ENCODE measurements at places on chromosomes 5 and 9.

DNA sequence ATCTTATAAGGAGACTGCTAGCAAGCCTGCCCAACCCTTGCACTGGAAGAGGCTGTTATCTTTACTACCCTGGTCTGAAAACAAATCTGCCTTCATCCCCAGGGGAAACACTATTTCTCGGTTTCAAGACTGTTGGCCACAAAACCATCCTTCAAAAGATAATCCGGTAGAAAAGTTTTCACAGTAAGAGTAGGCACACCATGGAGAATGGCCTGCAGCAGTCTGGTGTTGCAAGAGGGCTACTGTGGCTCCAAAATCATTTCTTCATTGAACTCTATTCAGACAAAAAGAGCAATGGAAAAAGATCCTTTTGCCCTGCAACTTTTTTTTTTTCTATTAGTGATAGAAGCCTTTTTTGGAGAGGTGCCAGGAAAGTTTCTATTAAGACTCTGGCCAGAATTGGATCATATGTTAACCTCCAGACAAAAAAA is 163.9 kb downstream of the ARHGEF28 start:
- DNase-seq: no peak

DNA sequence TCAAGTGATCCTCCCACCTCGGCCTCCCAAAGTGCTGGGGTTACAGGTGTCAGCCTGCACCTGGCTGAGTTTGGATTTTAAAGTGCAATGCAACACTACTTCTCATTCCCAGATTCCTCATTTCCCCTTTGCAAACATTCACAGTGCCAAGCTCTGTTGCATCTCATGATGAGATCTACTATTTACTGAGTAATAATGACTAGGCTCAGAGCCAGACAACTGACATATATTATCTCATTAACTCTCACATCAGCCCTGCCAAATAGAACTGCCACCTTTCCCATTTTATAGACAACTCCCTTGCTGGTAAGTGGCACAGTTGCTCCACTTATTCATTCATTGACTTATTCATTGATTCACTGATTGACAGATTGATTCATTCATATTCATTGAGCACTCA is 7.0 kb downstream of the PDE6A start:
- no peak for DNase-seq

DNA sequence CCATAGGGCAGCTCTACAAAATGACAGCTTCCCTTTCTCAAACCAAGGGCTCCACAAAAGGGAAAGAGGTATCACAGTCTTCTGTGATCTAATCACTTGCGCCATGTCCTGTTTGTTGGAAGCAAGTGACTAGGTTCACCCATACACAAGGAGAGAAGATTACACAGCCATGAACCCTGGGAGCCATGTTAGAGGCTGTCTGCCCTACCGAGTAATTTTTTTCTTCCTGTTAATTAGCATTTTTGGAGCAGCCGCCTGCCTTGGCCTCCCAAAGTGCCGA is 33.2 kb upstream of the GOLPH3 start:
- DNase-seq: no peak

DNA sequence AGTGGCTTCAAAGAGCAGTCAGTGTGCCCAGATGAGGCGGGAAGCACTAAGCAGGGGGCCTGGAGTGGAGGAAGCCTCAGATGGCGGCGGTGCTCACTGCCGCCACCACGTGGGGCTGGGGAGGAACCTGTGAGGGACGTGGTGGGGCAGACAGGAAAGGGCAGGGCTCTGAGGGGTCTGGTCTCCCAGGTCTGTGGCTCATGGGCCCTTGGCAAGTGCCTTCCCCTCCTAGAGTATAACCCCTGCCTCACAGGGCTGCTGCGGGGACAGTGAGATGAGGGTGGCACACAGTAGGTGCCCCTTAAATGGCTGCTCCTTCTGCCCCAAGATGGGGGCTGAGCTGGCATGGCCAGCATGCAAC is 26.6 kb downstream of the NR5A1 start:
- peak; percentile 76 for DNase-seq

GRCh38 chr5:154395407-154396106 is 50.2 kb upstream of the SAP30L start:
- no peak for DNase-seq

DNA sequence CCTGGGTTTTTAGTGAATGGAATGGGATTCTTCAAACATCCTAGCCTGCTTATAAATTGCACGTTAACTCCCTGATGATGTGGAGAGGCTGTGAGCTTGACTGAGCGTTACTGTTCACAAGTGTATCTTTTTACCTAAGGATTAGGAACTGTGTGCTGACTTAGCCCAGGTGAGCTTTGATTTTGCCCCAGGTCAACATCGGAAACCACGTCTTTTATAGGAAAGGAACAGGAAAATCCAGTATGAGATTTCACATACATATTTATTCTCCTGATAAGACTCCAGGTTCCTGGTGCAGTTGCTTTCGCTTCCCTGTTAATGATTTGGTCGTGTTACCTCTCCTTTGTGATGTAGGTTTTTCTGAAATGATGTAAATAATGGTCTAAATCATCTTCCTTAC is 103.2 kb upstream of the BASP1 start:
- DNase-seq: no peak

DNA sequence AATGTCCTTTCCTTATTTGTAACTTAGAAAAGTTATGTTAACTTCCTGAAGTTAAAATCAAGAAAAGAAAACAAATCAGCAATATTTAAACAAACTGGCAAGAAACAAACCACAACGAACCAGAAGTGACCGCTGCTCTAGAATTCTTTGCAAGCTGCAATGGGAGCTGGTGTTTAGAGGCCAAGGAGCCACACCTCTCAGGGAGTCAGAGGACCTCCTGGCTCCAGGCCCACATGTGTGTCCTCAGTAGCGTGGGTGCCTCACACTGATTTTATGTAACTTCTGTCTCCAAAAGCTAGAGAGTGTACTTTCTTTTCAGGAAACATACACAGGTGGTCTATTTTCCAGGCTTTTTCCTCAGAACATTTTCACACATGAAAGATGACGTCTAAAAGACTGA is 100.4 kb downstream of the IRX2 start:
- DNase-seq: peak; percentile 11

DNA sequence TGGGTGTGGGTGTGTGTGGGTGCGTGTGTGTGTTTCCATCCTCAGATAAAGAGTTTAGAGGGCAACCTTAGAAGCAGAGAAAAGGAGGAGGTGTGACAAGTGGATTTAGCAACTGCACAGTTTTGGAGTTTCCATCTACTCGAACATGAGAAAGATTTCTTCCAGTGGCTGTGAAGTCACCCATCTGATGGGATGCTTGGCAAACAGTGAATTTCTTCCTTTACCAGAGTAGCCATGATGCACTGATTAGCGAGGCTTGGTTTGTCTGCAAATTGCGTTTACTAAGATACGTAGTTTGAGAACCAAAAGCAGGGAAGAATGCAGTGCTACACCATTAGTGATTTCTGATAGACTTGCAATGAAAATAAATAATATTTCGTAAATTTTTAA is 791 bp upstream of the STARD4 start:
- no peak for DNase-seq

DNA sequence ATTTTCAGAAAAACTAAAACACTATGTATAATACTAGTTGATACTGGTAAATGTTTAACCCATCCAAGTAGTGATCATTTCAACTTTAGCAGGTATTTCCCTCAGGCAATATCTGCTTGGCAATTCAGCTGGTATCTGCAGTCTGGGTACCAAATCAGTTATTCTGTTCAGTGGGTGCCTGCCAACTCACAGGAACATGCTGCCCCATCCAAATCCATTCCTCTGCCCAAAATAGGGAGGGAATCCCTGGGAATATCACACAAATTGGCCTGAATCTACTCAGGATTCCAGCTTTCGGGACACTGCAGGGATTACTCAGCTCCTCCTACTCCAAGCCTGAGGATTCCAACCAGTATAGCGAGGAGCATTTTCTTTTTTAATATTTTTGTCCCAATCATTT is 61.7 kb upstream of the PDE4D start:
- DNase-seq: no peak

DNA sequence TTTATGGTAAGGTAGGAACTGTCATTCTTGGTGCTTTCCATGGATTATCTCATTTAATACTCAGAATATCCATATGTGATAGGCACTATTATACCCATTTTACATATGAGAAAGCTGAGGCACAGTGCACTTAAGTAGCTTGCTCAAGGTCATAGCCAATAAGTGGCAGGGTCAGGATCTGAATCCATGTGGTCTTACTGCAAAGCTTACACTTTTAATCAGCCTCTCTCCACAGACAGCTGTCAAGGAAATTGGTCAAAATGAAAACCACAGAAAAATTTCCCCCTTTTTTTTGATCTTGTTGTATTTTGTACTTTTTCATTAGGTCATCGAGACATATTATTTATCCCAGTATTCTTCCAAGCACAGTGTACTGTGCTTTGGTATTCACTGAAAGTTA is 78.5 kb downstream of the ERCC6L2 start:
- no peak for DNase-seq

- DNase-seq: peak; percentile 63
These were observed 560.0 kb downstream of the BRINP1 start for GRCh38 chr9:118809160-118809625.

GRCh38 chr9:98778711-98779530 is 17.4 kb downstream of the ANKS6 start:
- DNase-seq: no peak

DNA sequence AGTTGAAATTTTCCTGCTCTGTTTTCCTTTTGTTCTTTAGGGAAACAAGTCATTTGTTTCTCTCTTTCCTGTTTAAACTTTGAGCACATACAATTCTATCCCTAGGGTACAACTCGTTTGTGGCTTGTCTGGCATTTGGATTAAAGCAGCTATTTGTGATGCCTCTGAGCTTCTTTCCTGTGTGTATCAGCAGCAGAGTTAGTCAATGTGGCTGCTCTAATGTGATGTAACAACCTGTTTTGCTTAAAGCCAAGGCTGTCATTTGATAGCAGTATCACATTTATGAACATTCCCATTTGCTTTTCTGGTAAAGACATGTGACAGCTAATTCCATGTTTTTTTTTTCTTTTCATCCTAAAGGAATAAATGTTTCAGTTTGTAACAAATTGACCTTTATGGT is 314.3 kb upstream of the CHD1 start:
- DNase-seq: no peak

GRCh38 chr5:169763376-169764017 is 126.4 kb downstream of the DOCK2 start:
- DNase-seq: no peak

DNA sequence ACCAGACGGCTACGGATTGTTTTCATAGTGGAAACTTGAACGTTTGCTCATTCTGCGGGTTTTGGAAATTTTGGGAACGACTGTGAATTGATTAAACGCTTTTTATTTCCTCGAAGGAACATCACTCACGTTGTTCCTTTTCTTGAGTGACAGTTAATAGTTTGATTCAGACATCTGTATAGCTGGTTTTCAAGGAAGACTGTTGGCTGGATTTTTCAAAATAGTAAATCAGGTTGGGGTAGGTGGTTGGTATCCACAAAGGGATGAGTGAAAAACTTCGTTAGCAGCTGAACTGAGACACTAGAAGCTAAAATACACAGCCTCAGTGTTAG is 1.1 kb downstream of the TGFBR1 start:
- no peak for DNase-seq

DNA sequence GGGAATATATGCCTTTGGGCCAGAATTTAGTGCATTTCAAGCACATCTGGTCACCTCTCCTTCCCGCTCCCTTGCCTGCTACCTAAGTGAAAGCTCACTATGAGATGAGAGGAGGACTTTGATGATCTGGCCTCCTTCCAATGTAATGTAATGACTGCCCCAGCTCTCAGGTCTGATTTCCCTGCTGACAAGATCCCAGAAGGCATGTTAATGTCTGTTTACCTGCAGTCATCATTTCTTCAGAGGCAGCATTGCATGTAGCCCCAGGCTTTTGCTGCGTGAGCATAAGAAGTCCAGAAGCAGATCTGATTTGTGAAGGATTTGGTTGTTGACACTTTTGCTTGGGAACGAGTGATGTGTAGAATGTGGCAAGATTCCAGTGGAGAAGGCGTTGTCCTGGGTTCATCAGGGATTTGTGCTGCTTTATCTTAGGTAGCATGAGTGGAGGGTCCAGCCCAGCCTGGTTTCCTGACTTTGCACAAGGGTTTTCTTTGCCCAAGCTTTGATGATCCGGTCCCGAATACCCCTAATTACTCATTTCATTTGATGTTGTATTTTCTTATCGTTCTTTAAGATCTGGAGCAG is 192.7 kb downstream of the GOLPH3 start:
- DNase-seq: no peak

GRCh38 chr5:62662521-62662920 is 83.9 kb downstream of the LRRC70 start:
- no peak for DNase-seq

DNA sequence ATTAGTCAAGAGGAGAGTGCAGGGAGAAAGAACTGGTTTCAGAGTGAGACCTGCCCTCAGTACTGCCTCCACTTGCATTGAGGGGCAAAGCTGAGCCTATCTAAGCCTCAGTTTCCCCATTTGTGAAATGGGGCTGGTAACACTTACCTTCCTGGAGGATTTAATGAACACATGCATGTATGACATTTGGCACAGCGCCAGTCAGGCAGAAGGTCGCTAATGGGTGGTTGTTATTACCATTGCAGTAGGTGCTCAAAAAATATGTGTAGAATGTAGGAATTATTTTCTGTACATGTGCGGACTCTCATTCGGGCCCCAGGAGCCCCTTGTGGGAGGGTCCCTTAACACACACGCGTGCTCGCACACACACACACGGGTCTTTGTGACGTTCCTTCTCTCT is 10.9 kb downstream of the FAT2 start:
- DNase-seq: no peak

- DNase-seq: peak; percentile 93
These were observed at the start of gene CXXC5 for GRCh38 chr5:139648205-139649081. Gene CXXC5, plus strand, starts transcription at chr5:139648349. Its CDS starts 32,175 bp downstream, at chr5:139680524.

- no peak for DNase-seq
These were observed 134.9 kb downstream of the TMEM167A start for GRCh38 chr5:82942083-82942881.

GRCh38 chr9:96556701-96557461 is 62.8 kb downstream of the CDC14B start:
- no peak for DNase-seq

- no peak for DNase-seq
These were observed 4.4 kb upstream of the FBP1 start for GRCh38 chr9:94643741-94644140.

DNA sequence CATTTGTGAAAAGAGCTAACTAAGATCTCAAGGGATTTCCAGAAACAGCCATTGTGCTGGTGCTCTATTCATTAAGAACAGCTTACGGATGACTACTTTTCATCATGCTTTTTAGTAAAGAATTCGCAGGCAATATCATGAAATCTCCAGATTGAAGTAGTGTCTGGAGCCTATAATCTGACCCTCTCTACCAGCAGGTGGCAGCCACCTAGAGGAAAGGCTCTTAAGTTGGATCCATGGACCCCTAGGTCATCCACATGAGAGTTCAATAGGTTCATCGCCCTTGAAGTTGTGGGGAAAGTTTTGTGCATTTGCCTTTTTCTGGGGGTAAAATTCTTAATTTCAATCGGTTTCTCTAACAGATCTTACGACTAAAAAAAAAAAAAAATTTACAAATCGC is 82.3 kb downstream of the SLC1A3 start:
- no peak for DNase-seq

DNA sequence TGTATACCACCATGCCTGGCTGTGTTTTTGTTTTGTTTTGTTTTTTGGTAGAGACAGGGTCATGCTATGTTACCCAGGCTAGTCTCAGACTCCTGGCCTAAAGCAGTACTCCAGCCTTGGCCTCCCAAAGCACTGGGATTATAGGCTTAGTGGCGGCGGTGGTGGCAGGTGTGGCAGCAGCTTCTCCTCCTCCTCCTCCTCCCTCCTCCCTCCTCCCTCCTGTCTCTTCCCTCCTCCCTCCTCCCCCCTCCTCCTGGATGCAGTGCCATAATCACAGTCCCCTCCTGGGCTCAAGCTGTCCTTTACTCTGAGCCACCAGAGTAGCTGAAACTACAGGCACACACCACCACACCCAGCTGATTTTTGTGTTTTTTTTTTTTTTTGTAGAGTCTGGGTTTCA is 71.2 kb downstream of the UHRF2 start:
- DNase-seq: no peak
